ENCODE measurements at places on chromosomes 1 and 21.

DNA sequence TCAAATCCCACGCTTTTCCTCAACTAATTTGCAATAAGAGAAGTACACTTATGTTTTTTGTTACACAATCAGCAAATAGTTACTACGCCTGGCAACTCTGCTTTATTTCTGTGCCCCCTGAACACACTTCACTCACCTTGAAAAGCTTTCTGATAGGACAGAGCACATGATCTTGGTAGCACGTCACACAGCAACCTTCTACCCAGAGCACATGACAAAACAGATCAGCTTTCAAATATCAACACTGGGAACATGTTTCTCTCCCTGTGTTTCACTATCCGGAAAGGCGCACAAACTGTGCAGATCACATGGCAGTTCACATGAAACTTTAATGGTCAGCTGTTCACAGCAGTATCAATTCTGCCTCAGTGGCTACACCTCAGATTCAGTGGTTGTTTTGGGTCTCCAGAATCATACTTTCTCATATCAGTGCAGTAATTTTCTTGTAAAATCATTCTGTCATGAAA, 2.2 kb downstream of the SLC19A2 start:
- DNase-seq = no peak

DNA sequence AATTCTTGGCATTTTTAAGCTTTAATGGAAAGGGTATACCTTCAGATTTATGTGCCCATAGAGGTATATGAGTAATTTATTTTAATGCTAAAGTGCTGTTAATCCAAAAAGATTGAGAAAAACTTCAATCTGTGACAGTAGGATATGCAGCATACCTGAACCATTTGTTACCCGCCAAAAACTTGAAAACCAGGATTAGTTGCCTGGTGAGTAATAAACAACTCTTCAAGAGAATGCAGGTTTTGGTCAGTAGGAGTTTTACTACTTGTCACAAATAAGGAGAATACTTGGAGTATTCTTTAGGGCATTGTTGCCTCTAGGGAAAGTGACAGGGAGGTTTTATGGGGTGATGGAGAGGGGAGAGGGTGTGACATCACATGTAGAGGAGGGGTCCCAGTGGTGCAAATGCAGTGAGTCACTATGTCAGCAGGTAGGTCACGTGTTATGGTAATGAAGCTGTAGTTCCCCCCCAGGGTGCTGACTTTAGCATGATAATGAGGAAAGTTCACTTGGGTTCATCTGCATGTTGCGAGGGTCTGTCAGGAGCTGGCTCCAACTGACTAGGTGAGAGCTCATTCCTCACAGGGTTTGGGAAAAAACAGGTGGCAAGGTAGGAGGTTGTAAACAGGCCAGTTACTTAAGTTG, 23.1 kb downstream of the USP25 start:
- no peak for DNase-seq

- no peak for DNase-seq
Observed at GRCh38 chr1:76121850-76122249, 47.3 kb downstream of the ST6GALNAC3 start.

GRCh38 chr1:5490635-5491034, 501.6 kb downstream of the NPHP4 start:
- no peak for DNase-seq

DNA sequence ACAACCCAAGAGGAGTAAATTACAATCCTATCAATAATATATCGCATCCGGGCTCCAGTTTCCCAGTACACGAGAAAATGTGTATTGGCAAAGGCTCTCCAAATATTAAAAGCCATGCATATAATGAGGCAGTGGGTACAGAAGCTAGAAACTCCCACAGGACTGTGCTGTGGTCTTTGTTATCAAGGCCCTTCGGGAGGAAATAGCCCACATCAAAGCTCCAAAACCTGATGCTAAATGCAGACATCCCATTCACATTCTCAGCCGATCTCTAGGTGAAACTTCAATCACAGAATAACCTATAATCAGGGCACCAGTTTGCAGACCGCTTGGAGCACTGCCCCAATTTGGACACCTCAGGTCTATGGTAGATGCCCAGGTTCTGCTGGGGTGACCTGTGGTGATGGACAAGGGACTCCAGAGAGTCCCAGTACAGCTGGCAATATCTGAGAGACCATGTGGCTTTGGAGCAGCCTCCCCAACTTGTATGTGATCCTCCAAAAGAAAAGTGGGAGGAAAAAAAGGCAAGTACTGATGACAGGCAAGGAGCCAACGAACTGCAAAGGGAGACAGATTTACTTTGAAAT, 148.8 kb upstream of the CAMK1G start:
- no peak for DNase-seq

GRCh38 chr1:33903210-33903589, 39.3 kb downstream of the HMGB4 start:
- no peak for DNase-seq

GRCh38 chr1:1911350-1912041, 3.6 kb upstream of the CALML6 start:
- DNase-seq = no peak

DNA sequence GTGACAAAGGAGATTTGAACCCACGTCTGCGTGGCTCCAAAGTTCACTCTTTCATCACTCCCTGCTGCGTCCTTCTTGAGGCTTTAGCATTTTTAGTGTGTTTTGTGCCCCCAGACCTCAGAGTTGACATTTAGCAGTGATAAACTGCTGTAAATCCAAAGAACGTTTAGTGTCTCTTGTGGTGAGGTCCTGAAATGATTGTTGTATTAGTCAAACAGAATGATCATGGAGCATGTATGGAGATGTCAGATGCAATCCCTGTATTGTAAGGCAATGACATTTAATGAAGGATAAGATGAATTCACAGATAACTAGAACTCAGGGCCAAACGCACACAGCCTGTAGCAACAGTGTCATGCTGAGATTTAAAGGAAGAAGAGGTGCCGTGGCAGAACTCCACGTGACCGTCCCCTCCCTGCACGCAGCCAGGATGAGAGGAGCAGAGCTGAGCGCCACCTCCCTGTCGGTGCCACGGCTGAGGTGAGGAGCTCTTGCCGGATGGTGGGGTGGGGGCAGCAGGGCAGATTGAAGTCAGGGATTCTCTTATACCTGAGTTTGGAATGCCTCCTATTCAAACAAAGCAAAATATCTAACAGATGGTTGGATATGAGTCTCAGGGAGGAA, 30.1 kb downstream of the NTPCR start:
- no peak for DNase-seq

DNA sequence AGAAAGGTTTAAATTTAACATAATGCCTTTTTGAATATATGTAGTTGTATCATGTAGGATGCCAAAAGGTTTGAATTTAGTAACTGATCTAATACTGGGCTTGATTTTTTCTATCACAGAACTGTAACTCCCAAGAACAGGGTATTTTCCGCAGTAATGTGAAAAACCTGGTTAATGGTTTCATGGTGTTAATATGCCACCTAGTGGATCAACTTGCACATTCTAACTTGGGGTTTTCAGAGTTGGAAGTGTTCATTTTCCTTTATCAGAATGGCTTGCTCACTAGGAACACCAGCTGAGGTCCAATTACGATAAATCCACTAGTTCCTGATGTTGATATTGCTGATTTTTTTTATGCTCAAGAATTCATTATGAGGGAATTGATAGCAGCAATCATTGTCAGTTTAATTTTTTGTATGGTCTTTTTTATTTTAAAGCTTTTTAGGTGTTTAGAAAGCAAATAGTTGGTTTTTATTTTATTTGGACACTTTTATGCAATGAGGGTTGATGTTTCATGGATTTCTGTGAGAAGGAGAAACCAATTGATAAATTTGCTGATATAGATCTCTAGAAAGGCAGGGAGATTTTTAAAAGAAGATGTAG, 157.2 kb downstream of the PLA2G4A start:
- DNase-seq = no peak

- no peak for DNase-seq
Observed at GRCh38 chr1:108570128-108570527, 10.2 kb downstream of the EEIG2 start.

DNA sequence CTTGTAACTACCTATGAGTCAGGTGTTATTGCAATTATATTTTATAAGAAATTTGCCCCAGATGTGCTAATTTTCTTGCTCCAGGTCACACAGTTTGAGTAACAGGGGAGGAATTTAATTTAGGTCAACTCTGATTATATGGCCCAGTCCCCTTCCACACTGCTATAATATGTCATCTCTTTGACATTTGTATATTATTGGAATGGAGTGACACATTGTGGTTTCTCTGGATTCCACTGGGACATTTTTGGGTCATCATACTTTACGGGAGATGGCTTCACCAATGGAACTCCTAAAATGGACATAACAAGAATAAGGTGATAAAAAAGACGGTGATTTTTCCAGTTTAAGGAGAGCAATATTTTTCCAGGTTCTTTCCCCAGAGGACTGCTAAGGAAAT, 191.2 kb downstream of the DISC1 start:
- no peak for DNase-seq

DNA sequence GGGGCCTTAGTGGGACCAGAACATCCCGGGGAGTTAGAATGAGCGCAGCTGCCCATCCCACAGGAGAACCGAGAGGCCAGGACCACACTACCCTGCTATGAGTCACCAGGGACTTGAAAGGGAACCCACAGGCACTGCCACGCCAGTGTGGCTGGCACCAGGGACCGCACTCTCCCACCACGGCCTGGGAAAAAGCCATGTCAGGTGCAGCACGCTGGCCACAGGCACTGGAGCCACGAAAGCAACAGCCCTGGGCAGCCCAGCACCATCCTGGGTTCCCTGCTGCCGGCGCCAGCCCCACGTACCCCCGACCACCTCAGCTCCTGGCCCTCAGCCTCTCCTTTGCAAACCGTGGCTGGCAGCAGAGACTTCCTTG, 14.1 kb upstream of the TMEM240 start:
- DNase-seq = no peak

GRCh38 chr21:35394634-35395369, 345.7 kb upstream of the RUNX1 start:
- no peak for DNase-seq

DNA sequence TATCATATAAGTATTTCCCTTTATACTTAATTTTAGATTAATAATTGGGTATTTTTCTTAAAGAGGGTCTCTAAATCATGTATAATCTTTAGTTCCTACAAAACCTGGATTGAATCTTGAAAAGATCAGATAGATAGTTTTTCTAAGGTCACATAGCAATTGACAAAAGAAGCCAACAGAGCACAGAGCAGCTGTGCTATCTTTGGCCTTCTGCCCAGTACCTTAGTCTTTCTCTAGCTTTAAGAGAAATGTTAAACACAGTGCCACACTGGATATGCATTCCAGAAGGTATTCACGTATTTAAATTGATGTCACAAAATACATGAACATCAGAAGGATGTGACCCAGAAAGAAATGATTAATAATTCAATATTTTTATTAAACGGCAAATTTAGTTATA, 86.8 kb downstream of the C21orf91 start:
- no peak for DNase-seq

DNA sequence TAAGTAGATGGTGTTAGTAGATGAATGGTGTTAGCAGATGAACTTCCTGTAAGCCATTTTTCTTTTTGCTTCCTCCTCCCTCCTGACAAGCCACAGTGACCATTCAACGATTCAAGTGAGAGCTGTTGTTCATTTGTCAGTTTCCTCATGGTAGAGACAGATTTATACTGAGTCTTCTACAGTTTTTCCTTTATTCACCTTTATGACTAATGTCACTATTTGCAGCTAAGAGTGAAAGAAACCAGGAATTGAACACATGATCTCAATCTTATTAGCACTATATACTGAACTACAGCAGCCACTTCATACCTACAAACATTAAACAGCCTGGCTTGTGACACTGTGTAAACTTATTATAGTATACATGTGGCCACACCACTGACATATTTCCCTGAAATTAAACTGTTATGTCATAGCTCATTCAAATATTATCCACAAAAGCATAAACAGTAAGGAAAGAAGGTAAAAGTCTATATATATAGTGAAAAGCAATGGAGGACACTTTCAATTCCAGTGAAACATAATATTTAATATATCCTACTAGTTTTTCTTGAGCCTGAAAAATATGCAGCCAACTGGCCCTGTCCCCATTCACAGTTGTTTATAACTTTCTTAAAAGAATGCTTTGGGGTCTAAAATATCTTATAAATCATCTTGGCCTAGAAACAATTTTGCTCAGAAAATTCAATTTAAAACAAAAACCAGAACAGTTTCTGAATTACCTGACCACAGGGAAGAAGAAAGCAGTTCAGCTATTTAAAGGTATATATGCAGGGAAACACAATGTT, 566.9 kb upstream of the ZRANB2 start:
- DNase-seq = no peak

- DNase-seq = no peak
Observed at GRCh38 chr1:18682375-18682774, 51.7 kb downstream of the PAX7 start.

DNA sequence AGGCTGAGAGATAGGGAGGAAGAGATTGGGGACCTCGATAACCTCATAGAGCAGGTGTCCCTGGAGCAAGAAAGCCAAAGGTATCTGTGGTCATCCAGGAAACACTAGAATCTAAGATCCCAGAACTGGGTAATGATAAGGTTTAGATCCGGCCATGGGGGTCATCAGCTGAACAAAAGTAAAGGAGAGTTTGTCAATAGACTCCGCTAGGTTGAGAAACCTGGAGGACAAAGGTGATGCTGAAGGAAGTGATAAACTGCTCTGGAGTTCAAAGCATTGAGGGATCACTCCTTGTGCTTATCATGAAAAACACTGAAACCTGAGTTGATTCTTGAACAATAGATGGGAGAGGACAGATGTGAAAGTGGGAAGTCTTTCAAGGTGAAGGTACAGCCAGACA, 59.5 kb upstream of the SLC2A1 start:
- DNase-seq = no peak

GRCh38 chr21:41634211-41634694, 126.3 kb upstream of the TMPRSS2 start:
- DNase-seq = no peak

- no peak for DNase-seq
Observed at GRCh38 chr1:97372531-97372930, 548.3 kb downstream of the DPYD start.

DNA sequence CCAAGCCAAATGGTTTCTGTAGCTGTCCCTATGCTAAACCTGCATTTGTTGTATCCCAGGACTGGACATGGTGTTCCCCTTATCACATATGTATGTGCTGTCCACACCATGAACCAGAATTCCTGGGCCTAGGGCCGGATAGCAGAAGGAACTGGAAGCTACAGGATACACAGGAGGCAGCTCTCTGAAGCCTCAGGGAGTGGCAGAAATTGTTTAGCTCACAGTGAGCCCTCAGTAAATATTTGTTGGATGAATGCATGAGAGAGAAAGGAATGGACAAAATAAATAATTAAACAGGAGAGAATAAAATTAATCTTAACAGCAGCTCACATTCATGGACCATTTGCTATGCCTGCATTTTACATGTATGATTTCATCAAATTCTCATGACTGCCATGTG, 2.1 kb downstream of the NIPAL3 start:
- no peak for DNase-seq

GRCh38 chr21:28794371-28794851, 198.3 kb downstream of the LTN1 start:
- no peak for DNase-seq

Measured in stimulated activated CD4-positive, alpha-beta T cell treated with anti-CD3 and anti-CD28 coated beads, Interleukin-1b, Interleukin-23, amount 100 ng/mL, for 24 hours (primary cell).